Posterior vena cava (tissue), 2 donors: ENCODE measurements at places on chromosomes 2 and 18. TPM values are rescaled to one million over a fixed set of nuclear protein-coding genes. Genes with fewer than 3 reads are reported as not detected.
A peak's percentile ranks its signal among the peaks of the same experiment; 100 is the strongest.

DNA sequence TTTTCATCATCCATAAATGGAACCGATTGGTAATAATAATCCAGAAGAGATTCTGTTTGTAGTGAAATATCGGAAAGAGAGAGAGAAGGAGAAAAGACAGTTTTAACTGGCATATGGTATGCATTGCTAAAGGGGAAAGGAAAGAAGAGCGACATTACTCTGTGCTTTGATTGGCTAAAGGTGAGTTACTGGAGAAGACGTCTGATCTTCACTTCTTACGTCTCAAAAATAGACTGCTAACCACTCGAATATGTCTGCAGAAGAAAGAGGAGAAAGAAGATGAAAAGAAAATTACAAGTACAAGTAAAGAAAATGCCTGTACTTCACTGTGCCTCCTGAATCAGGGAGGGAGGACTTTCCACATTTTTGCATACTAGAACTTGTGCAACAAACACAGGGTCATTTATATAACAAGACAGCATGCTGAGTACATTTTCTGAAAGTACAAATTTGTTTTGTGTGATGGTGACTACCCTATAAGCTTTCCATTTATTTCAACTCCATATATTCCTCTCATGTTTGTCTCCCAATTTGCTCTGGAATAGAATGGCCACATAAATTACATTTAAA lies 787.2 kb downstream of the RNF144A start:
- no peak for DNase-seq

GRCh38 chr2:109468893-109469292 lies 144.9 kb downstream of the SEPTIN10 start:
- peak; percentile 38 for DNase-seq

- no peak for DNase-seq
Observed at GRCh38 chr2:57432528-57432927, 614.1 kb upstream of the VRK2 start.

DNA sequence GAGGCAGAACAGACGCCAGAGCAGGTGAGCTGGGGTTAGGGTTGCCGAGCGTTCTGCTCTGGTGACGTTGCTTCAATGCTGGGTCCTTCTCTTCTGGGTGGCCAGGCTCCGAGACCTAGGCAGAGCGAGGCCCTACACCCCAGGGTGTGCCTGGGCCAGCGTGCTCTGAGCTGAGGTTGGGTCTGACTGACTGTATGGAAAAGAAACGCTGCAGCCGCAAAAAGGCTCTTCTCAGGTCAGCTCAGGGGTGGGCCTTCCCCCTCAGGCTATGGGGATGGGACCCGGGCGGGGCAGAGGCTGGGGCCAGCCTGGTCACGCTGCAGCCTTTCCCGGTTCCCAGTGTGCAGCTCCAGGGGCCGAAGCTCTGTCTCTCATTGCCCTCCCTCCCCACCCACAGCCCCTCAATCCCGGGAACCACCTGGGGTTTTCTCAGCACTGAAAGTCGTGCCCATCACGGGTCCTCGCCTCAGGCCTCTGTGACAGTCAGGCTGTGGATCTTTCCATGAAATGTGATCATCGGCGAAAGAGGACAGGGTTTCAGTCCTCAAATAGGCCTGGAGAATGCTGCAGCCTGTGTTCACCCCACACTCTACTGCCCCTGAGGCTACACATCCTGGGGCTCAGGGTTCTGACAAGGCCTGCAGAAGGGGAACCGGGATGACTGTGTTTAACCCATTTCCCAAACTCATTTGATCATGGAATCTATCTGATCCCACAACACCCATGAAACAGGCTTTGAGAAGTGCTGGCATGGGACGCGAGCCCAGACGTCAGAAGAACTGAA lies 19.4 kb downstream of the CYP26B1 start:
- peak; percentile 50 for DNase-seq

DNA sequence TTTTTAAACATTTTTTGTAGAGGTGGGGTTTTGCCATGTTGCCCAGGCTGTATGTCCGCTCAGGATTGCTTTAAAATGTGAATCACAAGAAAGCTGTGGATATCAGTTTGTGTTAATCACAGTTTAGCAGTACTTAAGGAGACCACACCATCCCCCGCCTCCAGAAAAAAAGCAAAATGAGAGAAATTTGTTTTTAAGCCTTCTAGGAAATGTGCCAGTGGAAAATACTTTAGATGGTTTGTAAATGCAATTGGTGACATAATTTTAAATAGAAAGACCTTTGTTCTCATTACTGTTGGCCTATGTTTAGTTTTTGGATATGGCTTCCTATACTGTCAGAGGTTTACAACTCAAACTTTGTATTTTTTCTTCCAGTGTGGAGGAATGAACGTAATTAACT lies 27.0 kb downstream of the GCA start:
- DNase-seq = no peak

GRCh38 chr2:43144263-43144662 lies 82.1 kb downstream of the ZFP36L2 start:
- DNase-seq = no peak

DNA sequence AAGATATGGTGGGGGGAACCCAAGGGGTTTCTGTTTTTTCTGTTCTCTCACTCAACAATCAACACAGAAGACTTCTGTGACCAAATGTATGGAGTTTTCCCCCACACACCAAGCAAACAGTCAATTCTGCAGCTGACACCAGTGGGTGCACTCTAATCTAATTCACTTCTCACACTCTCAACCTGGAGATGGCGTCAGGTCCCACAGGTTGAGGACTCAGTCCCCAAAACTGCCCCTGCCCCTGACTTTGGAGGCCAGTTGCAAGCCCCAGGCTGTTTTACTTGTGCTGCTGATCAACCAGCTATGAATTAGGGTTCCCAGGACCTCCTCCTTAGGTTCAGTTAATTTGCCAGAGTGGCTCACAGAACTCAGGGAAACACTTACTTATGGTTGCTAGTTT lies 6.2 kb downstream of the RNU2-63P start:
- no peak for DNase-seq

DNA sequence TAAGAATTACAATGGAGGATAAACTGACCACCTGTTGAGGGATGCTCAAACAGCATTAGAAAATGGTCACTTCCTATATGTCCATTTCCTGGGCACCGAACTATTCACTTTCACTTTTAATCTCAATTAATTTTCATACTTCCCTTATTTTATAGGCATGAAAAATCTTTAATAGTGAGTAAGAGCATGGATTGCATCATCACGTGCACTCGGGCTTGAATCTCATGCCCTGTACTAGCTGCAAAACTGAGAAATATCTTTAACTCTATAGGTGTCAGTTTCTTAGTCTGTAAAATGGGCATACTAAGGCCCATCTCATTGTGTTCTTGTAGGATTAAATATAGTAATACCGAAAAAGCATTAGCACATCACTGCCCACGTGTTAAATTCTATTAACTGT lies 183.9 kb upstream of the FIGN start:
- no peak for DNase-seq

DNA sequence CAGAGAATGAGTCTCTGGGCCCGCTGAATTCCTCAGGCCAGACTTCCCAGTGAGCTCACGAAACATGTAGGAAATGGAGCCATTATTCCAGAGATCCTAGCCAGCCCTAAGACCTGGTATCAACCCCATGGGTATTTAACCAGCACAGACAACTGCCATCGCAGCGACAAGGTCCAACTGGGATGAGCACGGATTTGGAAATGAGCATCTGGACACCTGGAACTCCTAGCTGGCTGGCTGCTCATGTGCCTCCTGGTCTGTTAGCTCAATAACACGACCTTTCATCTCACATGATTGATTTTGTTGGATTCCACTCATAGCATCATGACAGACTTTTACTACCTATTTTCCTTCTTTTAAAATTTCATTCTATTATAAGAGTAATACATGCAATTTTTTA lies 51.0 kb downstream of the POU3F3 start:
- no peak for DNase-seq

GRCh38 chr2:64189167-64189566 lies 44.9 kb upstream of the PELI1 start:
- DNase-seq = no peak

DNA sequence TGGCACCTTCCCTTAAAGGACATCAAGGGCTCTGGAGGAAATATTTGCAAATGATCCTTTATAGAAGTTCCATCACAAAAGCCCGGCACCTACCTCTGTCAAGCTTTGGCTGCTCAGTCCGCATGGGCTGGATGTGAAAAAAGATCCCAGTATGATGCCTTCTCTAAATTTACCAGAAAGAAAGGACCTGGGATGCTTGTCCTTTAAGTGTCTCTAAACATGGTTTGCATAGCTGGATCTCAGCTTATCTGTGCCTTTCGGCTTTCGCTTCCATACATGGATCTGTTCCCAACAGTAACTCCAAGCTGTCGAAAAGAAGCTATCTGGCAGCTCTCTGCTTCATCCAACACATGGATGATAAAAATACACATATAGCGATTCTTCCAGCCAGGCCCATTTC lies 60.4 kb upstream of the SLC8A1 start:
- DNase-seq = no peak

GRCh38 chr18:70365361-70365760 lies 76.5 kb downstream of the SOCS6 start:
- no peak for DNase-seq

- no peak for DNase-seq
Observed at GRCh38 chr2:38556006-38556801, 46.5 kb downstream of the HNRNPLL start.

- DNase-seq = no peak
Observed at GRCh38 chr2:200337621-200338020, 31.1 kb downstream of the SPATS2L start.

- DNase-seq = no peak
Observed at GRCh38 chr2:182020286-182021070, 34.8 kb downstream of the PPP1R1C start.

DNA sequence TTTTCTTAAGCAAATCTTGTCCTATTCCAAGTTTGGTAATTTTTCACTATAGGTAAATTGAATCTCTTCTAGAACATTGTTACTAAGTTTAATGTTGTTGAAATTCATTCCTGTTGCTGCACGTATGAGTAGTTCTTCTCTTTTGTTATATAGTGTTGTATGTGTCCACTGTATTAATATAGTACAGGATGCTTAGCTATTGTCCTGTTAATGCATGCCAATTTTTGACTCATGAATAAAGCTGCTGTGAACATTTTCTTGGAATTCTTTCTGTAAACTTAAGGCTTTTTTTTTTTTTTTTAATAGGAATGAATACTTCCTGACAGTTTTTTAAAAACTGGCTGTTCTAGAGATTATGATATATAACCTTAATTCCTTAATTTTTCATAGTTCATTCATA lies 326.9 kb downstream of the SLC4A3 start:
- no peak for DNase-seq

DNA sequence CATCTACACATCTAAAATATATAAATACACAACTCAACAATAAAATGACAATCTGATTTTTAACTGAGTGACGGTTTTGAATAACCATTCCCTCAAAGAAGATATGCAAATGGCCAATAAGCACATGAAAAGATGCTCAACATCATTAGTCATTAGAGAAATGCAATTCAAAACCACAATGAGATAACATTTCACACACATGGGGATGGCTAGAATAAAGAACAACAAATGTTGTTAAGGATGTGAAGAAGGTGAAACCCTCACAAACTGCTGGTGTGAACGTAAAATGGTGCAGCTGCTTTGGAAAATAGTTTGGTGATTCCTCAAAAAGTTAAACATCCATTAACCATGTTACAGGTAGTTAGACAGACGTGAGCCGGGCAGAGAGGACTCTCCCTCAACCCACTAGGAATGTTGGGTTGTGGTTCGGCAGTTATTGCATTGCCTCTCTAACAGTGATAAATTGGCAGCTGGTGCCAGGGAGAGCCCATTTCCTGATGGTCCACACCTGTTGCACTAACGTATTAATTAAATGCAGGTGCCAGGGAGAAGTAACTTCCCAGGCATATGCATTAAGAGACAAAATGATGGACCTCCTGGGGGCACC lies 22.3 kb upstream of the DUSP2 start:
- peak; percentile 40 for DNase-seq

- no peak for DNase-seq
Observed at GRCh38 chr2:143524559-143525401, 395.6 kb downstream of the ARHGAP15 start.

- DNase-seq = no peak
Observed at GRCh38 chr18:12092398-12093229, 1.0 kb upstream of the ANKRD62 start.

DNA sequence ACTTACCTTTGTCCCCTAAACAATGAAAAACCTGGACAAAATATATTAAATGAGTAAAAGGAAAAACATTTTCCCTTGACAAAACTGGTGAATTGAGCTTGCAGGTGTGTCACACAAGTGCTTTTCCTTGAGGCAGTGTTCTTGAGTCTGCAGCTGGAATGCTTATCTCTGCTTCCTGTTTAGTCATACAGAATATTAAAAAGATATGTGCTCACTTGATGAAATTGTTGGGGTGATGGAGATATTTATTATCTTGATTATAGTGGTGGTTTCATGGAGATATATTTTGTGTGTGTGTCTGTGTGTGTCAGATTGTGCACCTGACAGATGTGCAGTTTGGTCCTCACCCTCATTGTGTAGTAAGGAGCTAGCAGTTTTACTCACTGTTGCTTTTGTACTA lies 3.3 kb downstream of the TAF1B start:
- DNase-seq = no peak

DNA sequence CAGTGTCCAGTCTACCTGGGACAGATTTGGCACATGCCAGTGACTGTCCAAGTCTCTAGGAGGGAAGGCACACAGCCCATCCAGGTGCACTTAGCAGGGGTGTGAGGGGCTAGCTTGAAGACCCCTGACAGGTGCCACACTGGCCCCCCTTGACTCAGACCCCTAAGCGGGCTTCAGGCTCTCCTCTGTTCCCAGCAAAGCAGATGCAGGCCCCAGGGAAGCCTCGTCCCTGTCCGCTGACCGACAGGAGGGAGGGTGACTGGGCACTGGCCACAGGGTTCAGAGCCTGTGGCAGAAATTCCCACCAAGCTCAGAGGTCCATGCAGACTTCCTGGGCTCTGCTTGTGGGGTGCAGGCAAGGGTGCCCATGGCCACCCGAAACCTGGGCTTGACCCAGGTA lies 239.8 kb upstream of the MYT1L start:
- DNase-seq = no peak

INPP5D gene
- 19.9 TPM for total RNA-seq

PTPRN gene
- not detected for total RNA-seq

FAM161A gene
- 1.9 TPM for total RNA-seq

REG1B gene
- total RNA-seq = 3.4 TPM

KCNIP3 gene
- total RNA-seq = 17.9 TPM

NCKAP5 gene
- 2.1 TPM for total RNA-seq

HOXD13 gene
- total RNA-seq = not detected

PDE1A gene
- total RNA-seq = 7.7 TPM

ZNF396 gene
- total RNA-seq = 3.4 TPM

ACMSD gene
- total RNA-seq = not detected

UPP2 gene
- not detected for total RNA-seq

KLHL29 gene
- total RNA-seq = 10.6 TPM
